ENCODE measurements at places on chromosomes 1 and 21.

- DNase-seq = peak; percentile 38
These were observed 2.2 kb downstream of the REG4 start for GRCh38 chr1:119808972-119809550.

DNA sequence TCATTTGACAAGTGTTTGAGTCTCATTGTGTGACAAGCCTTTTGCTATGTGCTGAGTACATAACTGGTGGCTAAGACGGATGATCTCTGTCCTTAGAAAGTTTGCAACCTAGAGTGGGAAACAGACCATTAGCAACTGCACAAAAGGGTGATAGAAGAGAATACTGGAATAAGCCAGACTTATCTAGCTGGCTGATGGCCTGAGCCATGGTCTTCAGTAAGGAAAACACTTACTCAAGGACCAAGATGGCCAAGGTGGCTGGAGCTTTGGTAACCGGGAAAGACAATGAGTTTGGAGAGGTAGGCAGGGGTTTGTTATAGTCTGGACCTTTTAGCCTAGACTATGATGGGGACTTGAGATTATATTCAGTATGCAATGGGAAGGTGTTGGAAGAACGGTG lies 1.6 kb upstream of the TAF12 start:
- no peak for DNase-seq

GRCh38 chr1:148389027-148389339 lies 94.1 kb downstream of the PPIAL4G start:
- no peak for DNase-seq

- DNase-seq = no peak
These were observed 10.5 kb downstream of the AXDND1 start for GRCh38 chr1:179376223-179376622.

- no peak for DNase-seq
These were observed 127.4 kb downstream of the DHRS3 start for GRCh38 chr1:12490532-12491142.

- DNase-seq = no peak
These were observed 1388.1 kb downstream of the AMY1C start for GRCh38 chr1:105137543-105138457.

DNA sequence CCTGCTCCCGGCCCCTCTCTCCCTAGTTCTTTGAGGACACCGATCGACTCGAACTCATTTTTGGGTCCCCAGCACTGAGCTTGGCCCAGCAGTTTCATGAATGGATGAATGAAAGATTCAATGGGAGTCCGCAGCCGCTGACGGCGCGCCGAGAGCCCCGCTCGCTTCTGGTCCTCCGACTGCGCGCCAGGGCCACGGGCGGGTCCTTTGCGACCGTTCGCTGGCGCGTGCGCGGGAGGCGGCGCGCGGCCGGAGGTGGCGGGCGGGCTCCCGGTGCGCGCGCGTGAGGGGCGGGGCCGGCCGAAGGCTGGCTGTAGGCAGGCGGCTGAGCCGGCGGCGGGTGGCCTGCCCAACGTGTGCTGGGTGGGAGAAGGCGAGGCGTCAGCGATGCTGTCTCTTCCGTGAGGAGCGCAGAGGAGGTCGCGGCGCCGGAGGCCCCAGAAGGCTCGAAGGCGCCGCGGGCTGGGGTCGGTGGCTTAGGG lies at the start of gene MAST2:
Gene MAST2, plus strand, starts transcription at position 314 of the 482 bp plus-strand sequence. CDS start 284 bp downstream, outside the sequence.
- peak; percentile 83 for DNase-seq

DNA sequence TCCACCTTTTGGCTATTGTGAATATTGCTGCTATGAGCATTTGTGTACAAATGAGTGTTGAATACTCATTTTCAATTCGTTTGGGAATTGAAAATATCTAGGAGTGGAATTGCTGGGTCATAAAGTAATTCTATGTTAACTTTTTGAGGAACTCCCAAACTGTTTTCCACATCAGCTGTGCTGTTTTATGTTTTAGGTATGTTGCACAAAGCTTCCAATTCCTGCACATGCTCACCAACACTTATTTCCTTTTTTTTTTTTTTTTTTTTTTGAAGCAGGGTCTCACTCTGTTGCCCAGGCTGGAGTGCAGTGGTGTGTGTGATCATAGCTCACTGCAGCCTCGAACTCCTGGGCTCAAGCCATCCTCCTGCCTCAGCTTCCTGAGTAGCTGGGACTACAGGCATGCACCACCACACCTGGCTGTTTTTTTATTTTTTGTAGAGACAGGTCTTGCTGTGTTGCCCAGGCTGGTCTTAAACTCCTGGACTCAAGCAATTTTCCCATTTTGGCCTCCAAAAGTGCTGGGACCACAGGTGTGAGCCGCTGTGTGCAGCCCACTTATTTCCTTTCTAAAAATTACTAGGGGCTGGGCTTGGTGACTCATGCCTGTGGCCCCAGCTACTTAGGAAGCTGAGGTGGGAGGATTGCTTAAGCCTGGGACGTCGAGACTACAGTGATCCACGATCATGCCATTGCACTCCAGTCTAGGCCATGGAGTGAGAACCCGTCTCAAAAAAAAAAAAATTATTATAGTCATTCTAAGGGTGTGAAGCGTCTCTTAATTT lies 33.4 kb downstream of the TMCC2 start:
- peak; percentile 31 for DNase-seq

DNA sequence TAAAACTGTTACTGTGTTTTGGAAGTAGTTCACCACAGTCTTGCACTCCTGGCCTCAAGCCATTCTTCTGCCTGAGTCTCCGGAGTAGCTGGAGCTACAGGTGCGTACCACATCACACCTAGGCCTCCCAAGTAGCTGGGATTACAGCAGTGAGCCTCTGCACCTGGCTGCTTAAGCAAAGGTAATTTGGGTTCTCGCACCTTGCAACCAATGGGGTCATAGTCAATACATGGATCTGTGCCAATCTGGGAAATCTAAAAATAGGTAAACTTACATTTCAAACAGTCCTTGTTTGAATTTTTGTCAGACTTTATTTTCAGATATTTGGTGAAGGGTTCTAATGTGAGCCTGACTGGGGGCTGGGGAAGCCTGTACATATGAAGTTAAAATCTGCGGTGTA lies 466.5 kb downstream of the PCP4 start:
- no peak for DNase-seq

DNA sequence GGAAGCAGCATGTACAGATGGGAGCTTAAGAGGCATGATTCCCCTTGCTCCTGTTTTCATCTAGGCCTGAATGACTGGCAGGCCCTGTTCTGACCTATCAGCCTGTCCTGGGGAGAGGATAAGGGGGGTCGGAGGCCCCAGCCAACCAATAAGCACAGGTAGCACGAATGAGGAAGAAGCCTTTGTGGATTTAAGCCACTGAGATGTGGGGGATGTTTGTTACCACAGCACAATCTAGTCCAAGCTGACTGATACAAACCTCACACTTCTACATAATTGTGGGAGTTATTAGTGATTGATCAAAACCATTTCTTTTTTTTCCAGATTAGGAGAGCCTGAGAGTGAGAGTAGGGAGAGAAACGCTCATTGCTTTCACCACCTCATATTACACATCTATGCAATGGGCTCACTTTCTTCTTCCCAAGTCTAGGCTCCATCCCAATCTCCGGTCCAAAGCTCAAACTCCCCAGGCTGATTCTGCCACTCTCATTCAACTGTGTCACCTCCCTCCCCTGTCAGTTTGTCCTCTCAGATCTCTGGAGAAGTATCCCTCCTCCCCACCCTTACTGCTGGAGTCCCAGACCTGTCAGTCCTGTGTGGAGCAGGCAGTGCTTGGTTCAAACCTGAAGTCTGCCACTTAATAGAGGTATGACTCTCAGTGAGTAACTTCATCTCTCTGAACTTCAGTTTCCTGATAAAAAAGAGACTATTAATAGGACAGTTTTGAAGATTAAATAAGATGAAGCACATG lies 220.5 kb downstream of the PTPRU start:
- no peak for DNase-seq

DNA sequence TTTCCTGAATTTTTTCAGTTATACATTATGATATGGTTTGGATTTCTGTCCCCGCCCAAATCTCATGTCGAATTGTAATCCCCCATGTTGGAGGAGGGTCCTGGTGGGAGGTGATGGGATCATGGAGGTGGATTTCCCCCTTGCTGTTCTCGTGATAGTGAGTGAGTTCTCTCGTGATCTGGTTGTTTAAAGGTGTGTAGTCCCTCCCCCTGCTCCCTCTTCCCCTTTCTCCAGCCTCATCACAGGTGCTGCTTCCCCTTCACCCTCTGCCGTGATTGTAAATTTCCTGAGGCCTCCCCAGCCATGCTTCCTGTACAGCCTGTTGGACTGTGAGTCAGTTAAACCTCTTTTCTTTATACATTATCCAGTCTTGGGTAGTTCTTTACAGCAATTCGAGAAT lies 93.2 kb upstream of the HNRNPU start:
- no peak for DNase-seq

GRCh38 chr1:19644681-19645410 lies 735 bp downstream of the NBL1 start:
- DNase-seq = no peak

DNA sequence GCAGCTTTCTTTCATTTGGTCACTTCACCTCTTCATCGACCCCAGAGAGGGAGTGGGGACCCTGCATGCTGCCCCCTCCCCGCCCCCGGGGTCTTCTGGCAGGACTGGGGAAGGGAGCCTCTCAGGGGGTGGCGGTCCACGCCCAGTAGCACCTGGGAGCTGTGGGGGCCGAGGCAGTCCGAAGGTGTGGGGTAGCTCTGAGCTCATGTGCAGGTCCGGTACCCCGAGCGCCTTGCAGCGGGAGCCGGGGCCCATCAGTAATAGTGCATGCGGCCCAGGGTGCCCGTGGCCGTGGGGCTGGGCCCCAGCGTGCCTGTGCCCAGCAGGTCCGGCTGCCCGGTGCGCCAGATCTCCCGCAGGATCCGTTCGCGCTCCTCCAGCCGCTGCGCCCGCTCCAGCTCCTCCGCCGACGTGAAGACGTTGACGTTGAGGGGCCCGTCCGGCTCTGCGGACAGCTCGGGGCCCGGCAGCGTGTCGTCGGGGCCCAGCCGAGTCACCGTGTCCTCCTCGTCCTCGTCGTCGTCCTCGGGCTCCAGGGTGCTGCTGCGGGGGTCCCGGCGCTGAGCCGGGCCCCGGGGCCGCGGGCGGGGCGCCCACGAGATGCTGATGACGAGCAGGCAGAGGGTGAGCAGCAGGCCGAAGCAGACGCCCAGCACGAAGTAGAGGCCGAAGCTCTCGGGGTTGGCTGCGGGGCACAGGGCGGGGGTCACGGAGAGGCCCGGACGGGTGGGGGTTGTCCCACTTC lies 1.2 kb downstream of the EVA1B start:
- DNase-seq = no peak

DNA sequence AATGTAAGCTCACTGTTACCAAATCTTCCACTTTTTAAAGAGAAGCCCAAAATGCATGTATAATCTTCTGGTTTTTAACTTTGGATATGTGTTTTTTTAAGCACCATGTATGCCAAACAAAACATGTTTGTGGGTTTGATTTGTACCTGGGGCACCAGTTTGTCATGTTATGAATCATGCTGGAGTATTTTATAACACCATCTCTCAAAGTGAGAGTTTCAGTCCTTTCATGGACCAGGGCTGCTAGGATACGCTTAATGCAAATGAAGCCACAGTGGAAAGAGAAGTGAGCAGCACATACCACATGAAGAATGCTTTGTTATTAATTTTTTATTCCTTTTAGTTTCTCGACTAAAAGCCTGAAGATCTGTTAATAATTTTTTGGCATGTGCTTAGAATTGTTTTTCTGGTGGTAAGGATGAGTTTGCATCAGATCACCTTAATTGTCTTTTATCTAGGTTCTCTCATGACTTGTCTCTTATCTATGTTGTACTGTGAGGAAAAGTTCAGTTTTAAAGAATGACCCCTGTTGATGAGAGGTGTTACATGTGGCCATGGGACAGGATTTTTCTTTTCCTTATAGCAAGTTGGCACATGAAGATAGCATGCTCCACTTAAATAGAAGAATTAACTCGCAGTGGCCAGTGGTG lies 2.0 kb upstream of the RABGAP1L start:
- no peak for DNase-seq

- no peak for DNase-seq
These were observed 28.9 kb downstream of the KIAA0040 start for GRCh38 chr1:175163702-175164101.

DNA sequence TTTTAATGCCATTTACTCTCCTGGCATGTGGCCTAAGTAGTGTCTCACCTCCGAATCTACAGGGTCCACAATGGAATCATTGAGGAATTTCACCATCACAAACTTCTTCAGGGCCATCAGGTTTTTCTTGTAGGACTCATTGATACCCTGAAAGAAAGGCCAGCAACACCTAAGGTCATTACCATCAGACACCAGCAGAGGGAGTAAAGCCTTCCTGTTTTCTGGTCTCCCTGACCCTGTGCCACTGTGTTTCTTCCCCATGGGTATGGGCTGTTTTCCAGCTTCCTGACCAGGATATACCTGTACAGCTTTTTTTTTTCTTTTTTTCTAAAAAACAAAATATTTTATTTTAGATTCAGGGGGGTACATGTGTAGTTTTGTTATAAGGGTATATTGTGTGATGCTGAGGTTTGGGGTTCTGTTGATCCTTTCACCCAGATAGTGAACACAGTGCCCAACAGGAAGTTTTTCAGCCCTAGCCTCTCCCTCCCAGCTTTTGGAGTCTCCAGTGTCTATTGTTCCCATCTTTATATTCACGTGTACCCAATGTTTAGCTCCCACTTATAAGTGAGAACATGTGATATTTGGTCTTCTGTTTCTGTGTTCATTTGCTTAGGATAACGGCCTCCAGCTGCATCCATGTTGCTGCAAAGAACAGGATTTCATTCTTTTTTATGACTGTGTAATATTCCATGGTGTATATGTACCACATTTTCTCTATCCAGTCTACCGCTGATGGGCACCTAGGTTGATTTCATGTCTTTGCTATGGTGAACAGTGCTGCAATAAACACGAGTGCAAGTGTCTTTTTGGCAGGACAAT lies 18.3 kb downstream of the PPT1 start:
- DNase-seq = peak; percentile 13

DNA sequence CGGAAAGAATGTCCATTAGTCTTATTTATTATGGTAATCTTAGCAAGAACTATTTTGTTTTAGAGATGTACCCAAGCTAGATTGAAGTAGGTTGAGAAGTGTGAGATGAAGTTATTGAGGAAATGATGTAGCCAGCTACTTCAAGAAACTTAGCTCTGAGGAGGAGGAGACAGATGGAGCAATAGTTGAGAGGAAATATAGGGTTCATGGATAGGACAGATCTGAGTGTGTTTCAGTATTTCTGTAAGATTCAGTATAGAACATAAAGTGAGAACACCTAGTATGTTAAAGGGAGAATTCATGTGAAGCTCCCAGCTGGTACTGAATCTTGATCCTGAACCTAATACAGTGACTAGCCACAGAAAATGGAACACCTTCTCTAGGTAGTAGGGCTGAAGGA lies 28.9 kb downstream of the TSNAX start:
- no peak for DNase-seq

DNA sequence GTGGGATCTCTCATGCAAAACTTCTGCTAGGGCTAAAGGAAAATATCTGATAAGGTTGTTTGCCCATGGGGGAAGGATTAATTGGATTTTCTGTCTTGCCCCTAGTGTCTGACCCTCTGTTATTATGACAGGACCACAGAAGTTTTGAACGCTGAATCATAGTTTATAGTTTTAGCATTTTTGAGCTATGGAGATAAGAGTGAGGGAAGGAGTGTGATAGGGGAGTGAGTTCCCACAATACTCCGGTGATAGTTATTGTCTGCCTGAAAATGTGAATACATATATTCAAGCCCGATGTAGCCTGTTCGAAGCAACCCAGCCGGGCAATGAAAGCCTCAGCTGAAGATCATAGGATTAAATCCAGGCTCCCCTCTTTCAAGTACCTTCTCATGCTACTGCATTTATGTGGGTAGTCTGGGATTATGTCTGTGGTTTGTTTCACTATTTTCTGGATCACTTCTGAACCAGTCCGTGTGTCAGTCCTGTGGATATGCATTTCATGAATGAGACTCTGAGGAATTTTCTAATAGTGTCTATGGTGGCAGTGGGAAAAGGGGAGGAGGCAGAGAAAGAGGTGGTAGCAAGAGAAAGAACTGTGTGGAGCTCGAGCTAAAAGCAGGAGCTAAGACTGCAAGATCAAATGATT lies 258.7 kb downstream of the DISC1 start:
- DNase-seq = no peak

All from NK-92 treated with Interleukin-12 subunit alpha and Interleukin-12 subunit beta, amount 100 ng/mL, for 24 hours (cell line).